ENCODE measurements at places on chromosomes 3 and 15.

- DNase-seq: peak; percentile 2
Observed at GRCh38 chr3:7788881-7789280, 712.7 kb upstream of the LMCD1 start.

- no peak for DNase-seq
Observed at GRCh38 chr3:3799173-3800079, at the start of gene LRRN1. LRRN1 (plus strand) TSS chr3:3799431; CDS start chr3:3844642, 45,211 bp downstream.

DNA sequence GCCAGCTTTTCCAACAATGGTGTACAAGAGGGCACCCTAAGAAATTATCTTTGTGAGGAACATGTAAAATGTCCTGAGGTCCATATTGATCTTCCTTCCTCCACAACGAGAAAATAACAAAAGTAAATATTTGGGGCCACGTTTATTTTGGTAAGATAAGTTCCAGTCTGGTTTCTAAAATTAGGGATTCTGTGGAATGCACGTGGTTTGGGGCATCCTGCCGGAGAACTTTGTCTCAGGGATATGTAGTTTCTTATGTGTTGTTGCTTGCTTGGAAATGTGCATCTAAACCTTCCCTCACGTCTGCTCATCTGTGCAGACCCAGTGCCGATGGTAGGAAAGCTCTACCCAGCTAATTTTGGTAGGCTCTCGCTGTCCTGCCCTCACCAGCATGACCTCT lies 62.8 kb downstream of the CTDSPL start:
- DNase-seq: no peak

DNA sequence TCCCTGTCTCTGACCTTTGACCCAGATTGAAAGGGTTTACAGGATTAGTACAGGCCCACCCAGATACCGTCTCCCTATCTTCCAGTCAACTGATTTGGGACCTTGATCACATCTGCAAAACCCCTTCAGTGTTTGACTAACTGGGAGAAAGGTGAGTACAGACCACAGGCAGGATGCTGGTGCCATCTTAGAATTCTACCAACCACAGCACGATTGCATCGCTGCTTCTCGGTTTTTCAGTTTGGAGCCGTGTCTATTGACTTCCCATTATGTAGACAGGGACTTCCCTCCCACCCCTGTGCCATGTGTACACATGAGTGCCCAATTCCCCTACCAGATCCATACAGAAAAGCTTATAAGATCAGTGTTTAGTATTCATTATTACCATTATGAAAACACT lies 6.6 kb upstream of the KLF13 start:
- no peak for DNase-seq

DNA sequence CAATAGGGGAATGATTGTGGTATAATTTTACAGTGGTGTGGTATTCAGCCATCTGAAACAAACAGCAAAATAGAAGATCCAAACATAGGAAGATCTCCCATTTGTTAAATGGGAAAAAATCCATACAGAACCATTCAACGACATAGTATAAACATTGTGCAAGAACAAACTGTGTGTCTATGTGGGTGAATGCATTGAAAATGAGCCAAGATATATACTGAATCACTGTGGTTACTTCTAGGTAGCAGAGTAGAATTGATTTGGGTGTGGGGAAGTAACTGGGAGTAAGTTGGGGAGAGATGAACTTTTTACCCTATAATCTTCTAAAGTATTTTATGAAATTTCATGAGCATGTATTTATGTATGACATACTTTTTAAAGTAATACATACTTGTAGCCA lies 123.1 kb upstream of the UMPS start:
- peak; percentile 54 for DNase-seq

- peak; percentile 25 for DNase-seq
Observed at GRCh38 chr3:172061724-172062184, 22.4 kb downstream of the FNDC3B start.

- no peak for DNase-seq
Observed at GRCh38 chr3:122687298-122687697, 6.7 kb downstream of the PARP14 start.
